NCI-H1436 (cell line): ENCODE measurements at places on chromosomes 11 and 22.

DNA sequence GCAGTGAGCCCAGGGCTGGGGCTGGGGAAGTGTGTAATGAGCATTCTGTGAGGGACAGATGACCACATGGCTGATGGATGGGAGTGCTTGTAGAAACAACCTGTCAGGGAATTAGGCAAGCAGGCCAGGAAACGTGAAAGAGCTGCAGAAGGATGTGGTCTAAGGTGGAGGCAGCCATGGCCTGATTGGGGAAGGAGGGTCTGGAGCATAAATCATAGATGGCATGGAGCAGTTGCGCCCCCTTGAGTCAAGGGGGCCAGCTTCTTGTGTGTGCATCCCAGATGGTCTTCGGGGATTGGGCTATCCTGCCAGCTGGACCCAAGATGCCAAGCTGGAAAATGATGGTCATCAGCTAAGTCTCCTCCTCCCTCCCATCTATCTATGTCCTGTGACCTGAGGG, 119.4 kb upstream of the CLPB start:
- DNase-seq: no peak

DNA sequence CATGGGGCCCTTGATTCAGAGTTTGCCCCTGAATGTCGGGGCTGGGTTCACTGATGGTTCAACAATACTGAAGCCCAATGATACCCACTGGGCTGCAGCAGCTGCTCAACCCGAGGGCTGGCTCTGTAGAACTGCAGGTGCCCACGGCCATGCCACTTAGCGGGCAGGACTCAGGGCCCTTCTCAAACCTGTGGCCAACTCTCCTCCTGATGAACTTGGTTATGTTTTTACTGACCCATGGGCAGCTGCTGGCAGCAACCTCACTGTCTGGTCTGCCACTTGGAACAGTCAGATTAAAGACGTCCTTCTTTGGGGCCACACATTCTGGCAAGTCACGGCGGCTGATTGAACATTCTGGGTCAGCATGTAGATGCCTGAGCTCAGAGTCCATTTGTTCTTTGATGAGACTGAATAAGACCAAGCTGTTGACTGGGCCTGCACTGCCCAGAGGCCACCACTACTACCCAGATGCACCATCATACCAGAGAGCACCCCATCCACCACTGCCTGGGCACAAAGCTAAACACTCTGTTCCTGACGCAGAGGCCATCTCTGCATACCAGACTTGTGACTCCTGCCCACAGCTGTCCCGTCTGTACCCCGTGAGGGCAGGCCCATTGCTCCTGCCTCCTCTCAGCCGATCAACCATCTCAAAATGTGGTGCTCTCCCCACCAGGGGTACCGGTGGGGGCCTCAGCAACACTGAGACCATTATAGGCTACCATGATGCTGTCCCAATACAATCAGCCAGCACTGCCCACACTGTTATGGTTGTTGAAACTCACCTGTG, 67.8 kb downstream of the SHANK2 start:
- DNase-seq: no peak

DNA sequence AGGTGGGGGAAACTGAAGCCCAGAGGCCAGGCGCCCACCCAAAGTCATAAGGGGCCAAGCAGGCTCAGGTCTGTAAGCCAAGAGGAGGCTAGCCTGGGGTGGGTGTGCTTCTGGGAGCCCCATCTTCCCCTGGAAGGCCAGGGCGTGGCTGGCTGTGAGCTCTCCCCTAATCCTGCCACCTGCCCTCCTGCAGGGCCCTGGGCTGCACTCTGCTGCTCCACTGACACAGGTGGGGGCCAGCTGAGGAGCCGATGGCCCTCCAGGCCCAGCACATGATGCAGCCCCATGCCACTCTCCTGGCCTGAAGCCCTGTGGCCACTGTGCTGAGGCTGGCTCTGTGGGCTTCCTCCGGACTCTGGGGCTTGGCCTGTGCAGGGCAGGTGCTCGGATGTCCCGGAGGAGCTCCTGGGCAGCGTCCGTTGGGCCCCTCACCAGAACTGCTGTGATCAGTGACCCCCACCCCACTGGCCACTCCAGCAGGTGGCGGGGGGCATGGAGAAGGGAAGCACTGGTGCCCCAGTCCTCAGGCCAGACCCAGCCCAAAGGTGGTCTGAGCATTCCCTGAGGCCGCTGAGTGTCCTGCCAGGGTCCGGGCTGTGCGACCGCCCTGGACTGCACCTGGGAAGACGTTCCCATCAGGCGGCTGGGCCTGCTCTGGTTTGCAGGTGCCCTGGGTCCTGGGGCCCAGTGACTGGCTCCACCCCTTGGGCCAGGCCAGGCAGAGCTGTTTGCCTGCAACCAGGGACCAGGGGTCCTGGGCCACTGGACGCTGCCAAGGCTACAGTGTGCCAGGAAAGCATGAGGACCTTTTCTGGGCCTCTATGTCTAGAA, 8.5 kb downstream of the PIM3 start:
- no peak for DNase-seq

GRCh38 chr11:45538363-45538762, 127.1 kb downstream of the CHST1 start:
- DNase-seq: no peak

GRCh38 chr11:32224580-32224979, 133.7 kb downstream of the RCN1 start:
- peak; percentile 51 for DNase-seq

DNA sequence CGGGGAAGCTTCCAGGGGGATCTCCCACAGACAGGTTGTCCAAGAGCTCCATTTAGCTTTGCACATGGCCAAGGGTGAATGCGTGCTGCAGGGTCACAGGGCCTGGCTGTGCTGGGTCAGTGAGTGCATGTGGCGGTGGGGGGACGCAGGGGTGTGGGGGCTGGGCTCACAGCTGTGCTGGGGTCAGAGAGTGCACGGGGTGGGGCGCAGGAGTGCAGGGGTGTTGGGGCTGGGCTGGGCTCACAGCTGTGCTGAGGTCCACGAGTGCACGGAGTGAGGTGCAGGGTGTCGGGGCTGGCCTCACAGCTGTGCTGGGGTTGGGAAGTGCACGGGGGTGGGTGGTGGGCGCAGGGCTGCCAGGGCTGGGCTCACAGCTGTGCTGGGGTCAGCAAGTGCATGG, 557.7 kb downstream of the BRD1 start:
- DNase-seq: no peak

DNA sequence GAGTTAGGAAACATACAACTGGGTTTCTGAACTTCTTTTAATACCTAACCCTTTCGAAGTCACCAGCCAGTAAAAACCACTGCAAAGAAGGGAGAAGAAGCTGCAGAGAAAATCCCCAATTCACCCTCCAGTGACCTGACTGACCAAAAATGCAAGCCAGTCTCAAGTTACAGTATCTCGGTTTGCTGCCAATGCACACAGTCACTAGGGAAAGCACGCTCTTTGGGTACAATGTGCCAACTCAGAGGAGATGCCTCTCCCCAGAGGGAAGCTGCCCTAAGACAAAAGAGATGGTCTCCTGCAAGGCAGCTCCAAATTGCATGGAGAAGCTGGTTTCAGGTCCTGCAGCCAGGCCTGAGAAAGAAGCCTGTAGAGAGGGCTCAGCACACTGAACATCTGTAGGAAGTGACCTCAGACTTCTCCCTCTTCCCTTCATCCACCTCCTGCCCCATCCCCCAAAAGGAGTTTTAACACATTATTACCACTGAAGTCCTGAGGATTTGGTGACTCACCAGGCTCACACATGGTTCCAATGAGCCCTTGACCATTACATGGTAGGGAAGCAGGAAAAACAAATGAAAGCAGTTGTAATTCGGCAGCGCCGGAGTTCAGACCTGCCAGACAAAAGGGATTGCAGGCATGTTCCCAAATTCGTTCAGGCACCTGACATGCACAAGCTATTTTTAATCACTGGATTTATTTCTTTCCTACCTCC, 90.1 kb downstream of the ETS1 start:
- no peak for DNase-seq

DNA sequence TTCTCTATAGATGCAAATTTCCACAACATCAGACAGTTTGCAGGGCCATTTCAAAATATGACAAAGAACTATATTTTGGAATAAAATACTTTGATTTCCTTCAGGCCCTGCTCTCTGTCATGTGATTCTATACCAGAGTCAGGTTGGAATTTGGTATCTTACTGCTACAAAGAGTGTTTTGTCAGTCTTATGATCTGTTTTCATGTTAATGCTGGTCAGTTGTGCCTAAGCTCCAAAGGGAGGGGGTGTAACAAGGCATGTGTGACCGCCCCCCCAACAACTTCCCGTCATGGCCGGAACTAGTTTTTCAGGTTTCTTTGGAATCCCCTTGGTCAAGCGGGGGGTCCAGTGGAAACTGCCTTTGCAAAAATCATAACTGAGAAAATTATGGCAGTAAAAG, 15.1 kb downstream of the C11orf96 start:
- no peak for DNase-seq

GRCh38 chr11:85758026-85758425, 52.9 kb downstream of the SYTL2 start:
- no peak for DNase-seq

- DNase-seq: no peak
Observed at GRCh38 chr22:39179841-39180335, 27.4 kb upstream of the CBX7 start.

DNA sequence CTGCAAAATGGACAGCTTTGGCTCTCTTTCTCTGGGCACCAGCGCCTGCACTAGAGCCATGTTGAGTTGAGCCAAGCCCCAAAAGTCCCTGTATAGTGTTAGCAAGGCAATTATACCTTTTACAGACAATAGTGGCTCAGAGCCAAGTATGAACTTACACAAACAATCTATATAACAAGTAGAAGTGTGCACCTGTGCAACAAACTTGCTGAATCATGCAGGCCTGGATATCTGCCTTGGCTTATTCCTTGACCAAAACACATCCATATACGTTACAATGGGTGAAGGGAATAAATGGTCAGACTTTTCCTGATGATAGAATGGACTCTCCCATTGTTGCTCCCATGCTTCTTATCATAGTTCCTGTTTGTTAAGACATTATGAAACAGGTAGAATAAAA, 3.8 kb upstream of the OR52I2 start:
- DNase-seq: no peak

DNA sequence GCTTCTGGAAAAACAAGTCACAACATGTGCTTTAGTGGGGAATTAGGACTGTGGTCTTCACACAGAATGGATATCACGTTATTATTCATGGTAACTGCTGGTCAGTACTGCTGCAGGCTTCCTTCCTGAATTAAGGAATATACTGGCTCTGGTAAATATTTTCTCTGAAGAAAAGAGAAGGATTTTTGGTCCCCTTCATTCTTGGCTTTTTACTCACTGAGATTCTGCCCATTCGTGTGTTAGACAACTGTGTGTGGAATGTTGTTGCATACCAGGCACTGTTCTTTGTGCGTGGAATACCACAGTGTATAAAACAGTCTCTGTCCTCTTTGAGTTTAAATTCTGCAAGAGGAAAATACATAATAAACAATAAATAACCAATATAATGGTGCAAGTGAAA, 80.3 kb downstream of the ALX4 start:
- no peak for DNase-seq

- DNase-seq: no peak
Observed at GRCh38 chr11:3955299-3955665, 99.8 kb downstream of the STIM1 start.

DNA sequence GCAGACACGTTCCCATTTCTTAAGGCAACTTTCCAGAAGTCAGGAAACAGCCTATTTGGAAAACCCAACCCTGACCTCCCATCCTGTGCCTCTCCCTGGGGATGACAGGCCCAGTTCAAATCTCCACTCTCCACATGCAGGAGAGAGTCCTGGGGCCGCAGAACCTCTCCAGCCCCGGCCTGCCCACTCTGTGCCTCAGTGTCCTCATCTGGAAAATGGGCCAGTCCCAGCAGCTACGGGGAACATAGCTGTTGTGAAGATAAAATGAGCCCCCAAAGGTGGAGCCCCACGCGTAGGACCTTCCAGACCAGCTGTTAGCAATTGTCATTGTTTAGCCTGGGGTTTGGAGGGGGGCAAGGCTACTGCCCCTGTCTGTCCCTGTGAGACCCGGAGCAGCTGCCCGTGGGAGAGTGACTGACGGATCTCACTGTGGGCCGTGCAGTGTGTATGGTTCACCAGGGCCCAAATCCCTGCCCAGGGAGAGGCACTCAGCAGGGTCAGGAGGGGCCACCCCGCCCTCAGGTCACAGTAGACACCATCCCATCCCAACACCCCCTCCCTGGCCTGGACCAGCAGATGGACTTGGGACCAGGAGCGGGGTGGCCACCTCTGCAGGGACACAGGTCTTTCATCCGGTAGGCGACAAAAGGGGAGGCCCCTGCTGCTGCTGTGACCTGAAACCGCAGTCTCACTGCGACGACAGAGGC, 145.9 kb downstream of the CTTN start:
- no peak for DNase-seq

- no peak for DNase-seq
Observed at GRCh38 chr11:57868491-57868890, 106.9 kb downstream of the CTNND1 start.

DNA sequence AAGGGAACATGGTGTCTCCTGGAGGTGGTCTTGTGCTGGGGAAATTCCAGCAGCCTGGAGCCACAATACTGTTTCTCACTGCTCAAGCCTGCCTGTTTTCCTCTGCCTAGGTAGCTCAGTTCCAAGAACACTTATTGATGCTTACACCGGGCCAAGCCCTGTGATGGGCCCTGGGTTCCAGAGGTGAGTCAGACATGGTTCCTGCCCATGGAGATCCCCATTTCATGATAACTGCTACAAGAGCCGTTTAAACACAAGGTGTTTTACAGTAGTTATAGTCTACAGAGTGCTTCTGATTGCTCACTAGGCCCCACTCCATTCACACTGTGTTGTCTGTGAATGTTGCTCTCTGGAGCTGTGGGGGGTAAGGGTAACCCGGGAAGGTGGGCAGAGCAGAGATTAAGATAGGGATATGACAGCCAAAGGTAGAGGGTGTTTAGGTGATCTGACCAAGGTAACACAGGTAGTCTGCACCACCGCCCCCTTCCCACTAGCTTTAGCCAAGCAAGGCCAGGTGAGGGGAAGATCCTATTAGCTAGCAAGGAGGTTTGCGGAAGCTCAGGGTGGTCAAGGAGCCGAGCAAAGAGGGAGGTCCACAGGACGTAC, 696 bp upstream of the MICAL2 start:
- no peak for DNase-seq

- no peak for DNase-seq
Observed at GRCh38 chr11:1303126-1303821, 6.2 kb downstream of the TOLLIP start.

DNA sequence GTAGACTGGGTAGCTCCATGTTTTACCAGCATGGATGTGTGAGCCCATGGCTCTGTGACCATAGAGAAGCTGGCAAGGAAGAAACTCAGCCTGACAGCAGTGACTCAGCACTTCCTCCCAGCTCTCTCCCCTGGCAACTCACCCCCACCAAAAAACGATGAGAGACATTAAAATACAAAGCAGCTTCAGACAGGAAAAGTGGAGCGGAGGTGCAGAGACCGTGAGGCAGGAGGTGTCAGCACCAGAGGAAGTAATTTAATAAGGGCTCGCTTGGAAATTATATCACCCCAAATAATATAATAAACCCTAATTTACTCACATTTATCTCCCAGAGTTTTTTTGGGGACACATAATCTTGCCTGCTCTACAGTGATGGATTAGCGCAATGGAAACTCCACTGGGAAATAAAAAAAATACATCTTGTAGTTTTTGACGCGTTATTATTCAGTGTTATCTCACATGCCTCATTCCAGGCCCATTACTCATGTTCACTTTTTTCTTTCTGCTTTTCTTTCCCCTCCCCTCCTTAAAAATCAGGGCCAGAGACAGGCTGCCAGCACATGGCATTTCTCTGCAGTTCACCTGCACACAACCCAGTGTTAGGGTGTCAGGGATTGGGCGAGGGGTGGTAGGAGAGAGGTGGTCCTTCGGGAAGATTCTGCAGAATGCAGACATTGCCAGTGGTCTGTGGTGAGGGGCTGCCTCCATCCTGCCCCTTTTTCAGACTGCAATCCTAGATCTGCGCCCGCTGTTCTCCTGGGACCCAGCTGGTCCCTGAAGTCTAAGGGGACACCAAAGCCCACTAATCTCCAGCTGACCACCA, 170.8 kb downstream of the BUD13 start:
- DNase-seq: peak; percentile 48

GRCh38 chr11:28366549-28367346, 258.6 kb downstream of the METTL15 start:
- no peak for DNase-seq
